ENCODE measurements at places on chromosomes 1 and 21. TPM values are rescaled to one million over a fixed set of nuclear protein-coding genes. Genes with fewer than 3 reads are reported as not detected.

Gene VSIG8
- total RNA-seq, result not detected

Gene LIPI
- total RNA-seq, result not detected

Gene C4BPA
- total RNA-seq, result not detected

Gene HAO2
- total RNA-seq, result not detected

Gene COL6A2
- total RNA-seq, result 794 TPM

Gene CNN3
- 268 TPM for total RNA-seq

Gene ERG
- total RNA-seq, result not detected

Gene FAM110D
- not detected for total RNA-seq

Gene ATF3
- 3.2 TPM for total RNA-seq

Gene THEMIS2
- total RNA-seq, result 25.9 TPM

Gene VCAM1
- 205 TPM for total RNA-seq

Gene LCE1E
- total RNA-seq, result not detected

Gene NR0B2
- not detected for total RNA-seq

Gene FAM163A
- total RNA-seq, result not detected

Gene FCER1A
- total RNA-seq, result not detected

Gene PGD
- total RNA-seq, result 282 TPM

Gene P3R3URF
- total RNA-seq, result not detected

Gene OR2T11
- not detected for total RNA-seq

Gene UBASH3A
- total RNA-seq, result not detected

Gene MXRA8
- 384 TPM for total RNA-seq

Gene CLDN19
- total RNA-seq, result not detected

Gene PODN
- 1.4 TPM for total RNA-seq
